ENCODE measurements at places on chromosomes 2 and 18. TPM values are rescaled to one million over a fixed set of nuclear protein-coding genes. Genes with fewer than 3 reads are reported as not detected.

TPO gene
- total RNA-seq, result 0.15 TPM

CNTNAP5 gene
- not detected for total RNA-seq

ITSN2 gene
- total RNA-seq, result 20.2 TPM

IL36B gene
- 0.13 TPM for total RNA-seq

ELMOD3 gene
- 14.5 TPM for total RNA-seq

LRPPRC gene
- 106 TPM for total RNA-seq

SPP2 gene
- not detected for total RNA-seq

SLC19A3 gene
- 3.6 TPM for total RNA-seq

FNDC4 gene
- 4.6 TPM for total RNA-seq

RGPD4 gene
- 0.07 TPM for total RNA-seq

G6PC2 gene
- total RNA-seq, result not detected

C2orf72 gene
- total RNA-seq, result 4.5 TPM

CASP8 gene
- total RNA-seq, result 40.0 TPM

Measured in A549 treated with CpdA at 1 μM for 4 hours (cell line).